ENCODE measurements at places on chromosomes 7 and 10.

GRCh38 chr7:71384094-71384493, 252.2 kb downstream of the GALNT17 start:
- ATAC-seq = no peak

DNA sequence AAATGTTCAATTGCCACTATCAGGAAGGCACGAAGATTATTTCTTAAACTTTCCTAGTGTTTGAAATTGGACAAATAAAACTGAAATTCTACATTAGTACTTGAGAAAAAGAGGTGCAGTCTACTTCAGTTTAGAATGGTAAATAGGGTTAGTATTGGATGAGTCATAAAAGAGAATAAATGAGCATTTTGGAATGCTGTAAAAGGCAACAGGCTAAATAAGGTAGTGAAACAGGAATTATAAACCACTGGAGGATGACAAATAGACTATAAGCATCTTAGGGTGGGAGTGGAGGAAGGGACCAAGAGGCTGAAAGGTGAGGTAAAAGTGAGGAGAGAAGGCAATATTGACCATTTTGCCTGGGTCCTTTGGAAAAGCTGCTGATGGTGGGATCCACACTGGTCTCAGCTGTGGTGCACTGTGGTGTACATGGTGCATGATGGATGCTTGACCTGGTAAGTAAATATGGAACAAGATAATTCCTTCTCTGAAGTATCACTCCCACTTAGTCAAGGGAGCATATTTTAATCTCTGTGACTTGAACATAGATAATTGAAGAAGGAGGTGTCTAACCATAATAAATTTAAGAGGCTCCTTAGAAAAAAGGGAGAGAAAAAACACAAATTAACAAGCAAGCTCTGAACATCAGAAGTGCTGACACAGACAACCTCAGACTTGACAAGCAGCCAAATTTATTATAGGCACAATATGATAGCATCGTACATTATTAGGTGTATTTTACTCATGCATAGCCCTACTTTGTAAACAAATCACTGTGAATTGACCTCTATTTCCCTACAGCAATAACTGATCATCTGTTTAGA, 76.4 kb upstream of the SCIN start:
- ATAC-seq = no peak

DNA sequence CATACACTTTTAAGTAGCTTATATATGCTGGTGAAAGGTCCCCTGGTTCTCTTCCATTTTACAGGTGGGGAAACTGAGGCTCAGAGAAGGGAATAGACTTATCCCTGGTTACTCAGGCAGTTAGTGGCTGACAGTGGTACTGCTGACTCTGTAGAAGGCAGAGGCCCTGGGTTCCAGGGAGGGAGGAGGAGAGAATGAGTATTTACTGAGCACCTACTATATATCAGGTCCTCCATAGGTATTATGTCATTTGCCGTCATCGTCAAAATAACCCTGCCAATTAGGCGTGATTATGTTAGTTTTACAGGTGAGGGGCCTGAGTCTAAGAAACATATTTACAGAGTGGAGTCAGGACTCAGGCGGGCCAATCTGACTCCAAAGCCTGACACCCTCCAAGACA, 13.3 kb upstream of the PALD1 start:
- ATAC-seq = no peak

DNA sequence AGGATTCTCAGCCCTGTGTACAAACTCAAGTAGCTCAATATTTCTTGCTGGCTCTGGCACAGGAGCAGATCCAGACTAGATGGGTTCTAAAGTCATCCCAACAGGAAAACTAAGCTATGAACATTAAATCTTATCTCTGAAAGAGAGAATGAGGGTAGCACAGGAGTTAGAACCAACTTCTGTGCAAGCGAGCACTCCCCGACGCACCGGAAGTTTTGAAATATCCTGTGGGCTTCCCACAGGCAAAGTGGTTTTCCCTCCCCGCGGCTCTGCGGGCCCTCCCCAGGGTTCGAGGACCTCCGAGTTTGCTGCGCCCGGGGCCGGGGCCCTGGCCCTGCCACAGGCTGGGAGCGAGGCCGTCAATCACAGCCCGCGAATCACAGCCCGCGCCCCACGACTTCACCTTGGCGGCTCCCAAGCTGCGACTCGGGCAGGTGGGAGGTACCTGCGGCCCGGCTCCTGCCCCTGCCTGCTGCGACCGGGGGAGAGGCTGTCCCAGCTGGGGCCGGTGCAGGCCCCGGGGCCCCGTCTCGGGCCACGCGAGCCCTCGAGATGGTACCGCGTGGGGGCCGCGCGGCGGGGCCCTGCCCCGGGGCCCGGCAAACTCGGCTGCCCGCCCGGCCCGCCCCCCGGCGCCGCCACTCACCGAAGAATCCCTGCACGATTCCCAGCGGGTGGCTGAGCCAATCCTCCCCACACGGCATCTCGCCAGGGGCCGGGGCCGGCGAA, 598 bp downstream of the MCMBP start:
- peak; percentile 27 for ATAC-seq

DNA sequence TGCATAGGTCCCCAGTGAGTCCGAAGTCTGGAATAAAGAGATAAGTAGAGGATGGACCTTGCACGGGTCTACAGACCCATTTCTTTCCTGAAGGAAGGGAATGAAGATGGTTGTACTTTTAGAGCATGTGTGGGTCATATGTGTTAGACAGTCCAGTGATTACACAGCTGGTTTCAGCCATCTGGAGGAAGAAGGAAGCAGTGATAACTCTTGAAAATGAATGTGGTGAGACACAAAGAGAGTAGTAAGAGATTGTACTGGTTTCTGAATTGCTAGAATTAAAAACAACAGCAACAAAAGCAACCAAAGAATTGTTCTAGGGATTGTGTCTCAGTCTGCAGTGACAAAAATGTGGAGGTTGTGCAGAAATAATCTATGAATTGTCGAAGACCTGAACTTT, 258.9 kb downstream of the SUGCT start:
- no peak for ATAC-seq

GRCh38 chr10:22339761-22340328, 5.5 kb upstream of the SPAG6 start:
- peak; percentile 15 for ATAC-seq

- peak; percentile 71 for ATAC-seq
These were observed 1019.0 kb downstream of the XPNPEP1 start for GRCh38 chr10:108904163-108904838.

GRCh38 chr7:51344406-51345138, 28.0 kb upstream of the COBL start:
- ATAC-seq = no peak

- no peak for ATAC-seq
These were observed 18.5 kb downstream of the KIAA1549 start for GRCh38 chr7:138962561-138963270.
